ENCODE measurements at places on chromosomes 12 and 14. TPM values are rescaled to one million over a fixed set of nuclear protein-coding genes. Genes with fewer than 3 reads are reported as not detected.

The TCL1A gene
- total RNA-seq: not detected

DNA sequence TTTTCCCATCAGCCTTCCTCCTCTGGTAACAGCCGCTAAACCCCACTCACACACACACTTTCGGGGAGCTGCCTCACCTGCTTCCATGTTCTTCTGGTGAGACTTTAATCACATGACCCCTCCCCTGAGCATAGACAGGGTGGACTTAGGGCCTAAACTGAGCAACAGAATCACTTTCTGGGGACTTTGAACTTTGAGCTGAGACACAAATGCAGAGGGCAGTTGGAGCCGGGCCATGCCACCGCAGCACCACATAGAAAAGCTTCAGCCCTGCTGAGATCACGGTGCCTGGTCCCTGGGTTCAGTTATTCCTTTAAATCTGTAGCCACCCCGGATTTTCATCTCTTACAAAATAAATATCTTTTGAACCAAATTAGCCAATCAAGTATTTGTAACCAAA, 18.4 kb upstream of the MAP3K9 start:
- H3K36me3 ChIP-seq: no peaks in the 10 kb centered on the region
- H3K4me3 ChIP-seq: no peak overlapping the region
- peaks cover 19% of the 10 kb centered on the region for H3K27me3 ChIP-seq
- peak; percentile 41 for DNase-seq
- H3K4me1 ChIP-seq: peaks cover 21% of the 10 kb centered on the region

- DNase-seq: no peak
- no peaks in the 10 kb centered on the region for H3K27me3 ChIP-seq
- H3K4me1 ChIP-seq: no peaks in the 10 kb centered on the region
- no peak overlapping the region for H3K4me3 ChIP-seq
Observed at GRCh38 chr12:42958291-42958674, 368.7 kb upstream of the PRICKLE1 start.

GRCh38 chr12:54003625-54004024, 3.7 kb downstream of the HOXC9 start:
- no peak overlapping the region for H3K4me3 ChIP-seq
- peaks cover 91% of the 10 kb centered on the region for H3K27me3 ChIP-seq
- no peak overlapping the region for H3K27ac ChIP-seq
- H3K36me3 ChIP-seq: no peaks in the 10 kb centered on the region
- peaks cover 32% of the 10 kb centered on the region for H3K4me1 ChIP-seq

DNA sequence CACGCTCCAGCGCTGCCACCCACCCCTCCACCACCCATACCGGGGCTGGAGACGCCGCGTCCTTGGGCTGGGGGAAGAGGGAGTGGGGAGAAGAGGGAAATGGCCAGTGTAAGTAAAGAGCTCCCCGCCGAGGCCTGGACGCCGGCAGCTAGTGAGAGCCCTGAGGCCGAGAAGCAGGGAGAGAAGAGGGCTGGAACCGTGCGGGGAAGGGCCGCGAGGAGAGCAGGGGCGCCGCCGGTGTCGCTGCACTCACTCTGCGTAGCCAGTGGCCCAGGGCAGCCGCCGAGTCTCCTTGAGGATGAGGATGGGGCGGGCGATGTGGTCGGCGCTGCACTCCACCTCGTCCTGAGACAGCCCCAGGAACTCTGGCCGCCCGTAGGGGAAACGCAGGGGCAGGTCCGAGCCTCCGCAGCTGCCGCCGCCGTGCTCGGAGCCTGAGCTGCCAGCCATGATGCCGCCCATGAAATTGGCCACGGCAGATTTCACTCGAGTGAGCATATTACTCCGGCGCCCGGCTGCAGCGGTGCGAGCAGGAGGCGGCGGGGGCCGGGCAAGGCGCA, 631 bp downstream of the PPM1H start:
- no peaks in the 10 kb centered on the region for H3K27me3 ChIP-seq
- peak overlapping the region; percentile 90 for H3K4me3 ChIP-seq
- H3K4me1 ChIP-seq: peaks cover 50% of the 10 kb centered on the region
- DNase-seq: no peak
- peak overlapping the region; percentile 74 for H3K27ac ChIP-seq
- no peaks in the 10 kb centered on the region for H3K36me3 ChIP-seq
